ENCODE measurements at places on chromosomes 12 and 14.
A peak's percentile ranks its signal among the peaks of the same experiment; 100 is the strongest.

DNA sequence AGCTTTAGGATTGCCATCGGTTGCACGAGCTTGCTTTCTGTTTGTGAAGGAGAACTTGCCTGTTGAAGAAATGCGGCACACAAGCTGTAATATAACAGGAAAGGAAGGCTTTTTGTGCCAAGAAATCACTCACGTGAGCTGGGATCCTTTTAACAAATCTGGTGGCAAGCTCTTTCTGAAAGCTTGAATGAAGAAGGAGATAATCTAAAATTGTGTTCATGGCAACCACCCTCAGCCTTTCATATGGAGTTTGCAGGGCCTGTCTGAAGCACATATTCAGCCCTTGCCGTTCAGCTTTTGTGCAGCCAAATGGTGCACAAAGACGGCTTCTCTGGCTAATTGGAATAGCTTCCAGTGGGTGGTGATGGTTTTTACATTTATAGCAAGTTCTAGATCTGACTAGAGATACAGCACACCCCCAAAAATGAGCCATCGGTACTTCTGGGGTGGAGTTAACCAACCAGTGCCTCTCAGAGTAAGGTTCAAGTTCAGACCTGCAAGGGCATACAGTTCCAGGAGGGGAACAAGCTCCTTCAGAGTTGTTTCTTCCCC, 107.4 kb downstream of the AEBP2 start:
- DNase-seq: no peak

- peak; percentile 34 for DNase-seq
Observed at GRCh38 chr14:81453166-81453766, 53.1 kb upstream of the STON2 start.

- DNase-seq: peak; percentile 52
Observed at GRCh38 chr12:124720681-124721500, 142.8 kb downstream of the SCARB1 start.

DNA sequence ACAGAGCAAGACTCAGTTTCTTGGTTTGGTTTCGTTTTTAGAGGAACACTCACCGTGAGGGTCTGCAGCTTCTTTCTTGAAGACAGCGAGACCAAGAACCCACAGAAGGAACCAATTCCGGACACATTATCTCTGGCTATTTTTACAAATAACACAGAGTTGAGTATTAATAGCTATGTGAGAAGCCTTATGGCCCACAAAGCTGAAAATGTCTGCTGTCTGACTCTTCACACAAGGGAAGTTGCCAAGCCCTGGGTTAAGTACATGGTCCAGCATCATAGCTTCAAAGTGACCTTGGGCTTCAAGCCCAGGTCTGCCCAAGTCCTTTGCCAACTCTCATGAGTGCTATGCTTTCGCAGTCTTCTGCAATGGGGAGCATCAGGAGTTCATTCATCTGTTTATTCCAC, 2.6 kb upstream of the LGMN start:
- no peak for DNase-seq

DNA sequence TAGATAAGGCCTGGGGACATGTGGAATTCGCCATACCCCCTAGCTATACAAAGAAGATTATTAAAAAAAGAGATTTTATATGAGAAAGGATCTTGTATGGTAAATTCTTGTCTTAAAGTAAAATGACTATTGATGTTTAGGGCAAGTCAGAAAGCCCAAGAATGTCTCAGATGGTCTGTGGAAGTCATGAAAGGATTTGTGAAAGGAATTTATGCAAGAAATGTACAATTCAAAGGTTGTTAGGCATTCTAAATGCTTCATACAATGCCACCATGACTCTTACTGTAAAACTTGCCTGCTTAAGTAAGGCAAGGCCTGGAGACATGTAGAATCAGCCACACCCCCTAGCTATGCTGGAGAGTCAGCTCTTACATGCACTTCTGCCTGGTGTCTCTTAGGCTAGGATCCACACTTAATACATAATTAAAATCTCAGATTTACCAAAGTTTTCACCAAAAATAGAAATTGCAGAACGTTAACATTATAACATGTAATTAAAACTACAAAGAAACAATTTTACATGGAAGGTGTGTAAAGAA, 8.9 kb upstream of the ETNK1 start:
- DNase-seq: no peak

GRCh38 chr14:102646615-102647014, 54.2 kb downstream of the RCOR1 start:
- no peak for DNase-seq

GRCh38 chr12:19596434-19597166, 157.3 kb downstream of the AEBP2 start:
- DNase-seq: no peak

GRCh38 chr12:24172031-24172772, 222.7 kb upstream of the SOX5 start:
- DNase-seq: peak; percentile 73

GRCh38 chr12:108446766-108447165, 68.3 kb upstream of the FICD start:
- no peak for DNase-seq

GRCh38 chr14:81472096-81472800, 61.4 kb downstream of the SEL1L start:
- DNase-seq: no peak

GRCh38 chr12:123278101-123278627, 6.5 kb upstream of the CDK2AP1 start:
- DNase-seq: no peak

- no peak for DNase-seq
Observed at GRCh38 chr12:28512406-28512805, 322.1 kb downstream of the CCDC91 start.

GRCh38 chr14:90630171-90630806, 185.9 kb downstream of the TTC7B start:
- DNase-seq: no peak

- no peak for DNase-seq
Observed at GRCh38 chr12:2383325-2384028, 330.7 kb downstream of the CACNA1C start.

GRCh38 chr14:89827265-89827664, 127.3 kb downstream of the EFCAB11 start:
- no peak for DNase-seq

DNA sequence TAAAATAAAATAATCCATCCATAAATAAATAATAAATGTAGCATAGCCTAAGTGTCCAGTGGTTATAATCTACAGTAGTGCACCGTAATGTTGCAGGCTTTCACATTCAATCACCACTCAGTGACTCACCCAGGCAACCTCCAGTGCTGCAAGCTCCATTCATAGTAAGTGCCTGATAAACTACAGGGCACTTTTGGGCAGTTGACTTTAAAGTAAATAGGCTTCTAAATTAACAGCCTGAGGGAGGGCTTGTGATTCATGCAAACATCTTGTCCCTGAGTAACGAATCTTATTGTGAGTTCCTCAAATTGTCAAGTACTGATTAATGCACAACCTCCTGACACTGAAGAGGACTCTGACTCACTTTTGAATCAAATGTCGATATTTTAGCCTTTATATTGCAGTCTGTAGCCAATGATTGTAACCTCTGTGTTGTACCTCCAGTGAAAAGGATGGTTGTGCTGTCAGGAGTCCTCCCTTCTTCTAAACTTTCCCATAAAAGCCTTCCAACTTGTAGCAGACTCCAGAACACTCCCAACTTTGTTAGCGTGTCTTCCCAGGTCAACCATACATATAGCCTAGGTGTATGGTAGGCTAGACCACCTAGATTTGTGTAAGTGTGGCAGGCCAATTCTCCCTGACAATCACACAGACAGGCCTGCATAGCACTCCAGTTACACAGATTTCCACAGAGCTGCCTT, 55.0 kb upstream of the BICD1 start:
- peak; percentile 65 for DNase-seq

- DNase-seq: no peak
Observed at GRCh38 chr14:95184413-95184790, 27.1 kb upstream of the DICER1 start.

DNA sequence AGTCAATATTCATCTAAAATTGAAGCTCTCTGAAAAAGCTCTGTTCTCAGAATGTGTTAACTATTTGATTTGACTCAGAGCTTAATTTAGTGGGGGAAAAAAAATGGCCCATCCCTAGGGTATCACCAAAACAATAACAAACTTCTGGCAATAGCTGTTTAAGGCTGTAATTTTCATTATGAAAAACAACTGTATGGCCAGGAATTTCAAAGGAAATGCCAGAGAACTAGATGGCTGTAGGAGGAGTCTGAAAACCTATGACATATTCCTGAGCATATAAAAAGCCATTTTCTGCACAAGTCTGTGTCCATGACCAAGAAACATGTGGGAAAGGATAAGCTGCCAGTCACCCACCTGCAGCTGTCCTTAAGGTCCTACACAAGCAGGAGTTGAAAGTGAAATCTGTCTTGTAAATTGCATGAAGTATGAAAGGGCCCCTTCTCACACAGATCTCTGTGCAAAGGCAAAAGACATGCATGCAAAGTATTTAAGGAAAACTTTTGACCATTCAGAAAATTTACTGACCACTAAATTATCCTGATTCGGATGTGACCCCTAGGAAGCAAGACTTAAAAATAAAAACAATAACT, 299.1 kb downstream of the BTG1 start:
- DNase-seq: no peak

- peak; percentile 56 for DNase-seq
Observed at GRCh38 chr12:14185427-14186192, 179.9 kb upstream of the ATF7IP start.

DNA sequence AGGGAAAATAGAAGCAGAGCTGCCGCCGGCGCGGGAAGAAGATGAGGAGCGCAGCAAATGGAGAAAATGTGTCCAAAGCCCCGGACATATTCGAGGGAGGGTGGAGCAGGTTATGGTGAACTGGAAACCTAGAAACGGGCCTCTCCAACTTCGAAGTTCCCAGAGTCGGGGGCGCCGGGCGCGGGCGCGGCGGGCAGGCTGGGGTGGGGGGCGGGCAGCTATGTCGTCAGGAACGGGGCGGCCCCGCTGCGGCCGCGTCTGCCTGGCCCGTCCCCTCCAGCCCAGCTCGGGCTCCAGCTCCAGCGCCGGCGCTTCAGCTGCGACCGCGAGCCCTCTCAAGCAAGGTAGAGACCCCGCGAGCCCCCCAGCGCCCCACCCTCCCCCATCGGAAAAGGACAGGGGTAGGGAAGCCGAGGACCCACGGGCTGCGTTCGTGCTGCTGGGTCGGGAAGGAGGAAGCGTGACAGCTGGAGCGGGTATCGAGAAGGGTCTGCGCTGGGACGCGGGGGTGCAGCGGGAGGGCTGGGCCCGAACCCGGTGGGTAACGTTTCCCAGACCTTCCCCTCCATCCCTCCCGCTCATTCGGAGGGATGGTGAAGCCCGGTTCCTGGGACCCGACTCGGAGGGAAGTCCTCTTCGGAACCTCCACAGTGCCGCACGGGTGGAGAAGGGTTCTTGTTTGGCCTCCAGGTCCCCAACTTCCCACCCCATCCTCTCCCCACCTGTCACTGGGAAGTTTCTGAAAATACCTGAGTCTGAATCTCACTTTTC, 1.0 kb downstream of the DGKA start:
- peak; percentile 10 for DNase-seq

- DNase-seq: no peak
Observed at GRCh38 chr14:85214471-85214870, 315.5 kb upstream of the FLRT2 start.

GRCh38 chr12:107654873-107655272, 30.7 kb upstream of the PWP1 start:
- DNase-seq: no peak

DNA sequence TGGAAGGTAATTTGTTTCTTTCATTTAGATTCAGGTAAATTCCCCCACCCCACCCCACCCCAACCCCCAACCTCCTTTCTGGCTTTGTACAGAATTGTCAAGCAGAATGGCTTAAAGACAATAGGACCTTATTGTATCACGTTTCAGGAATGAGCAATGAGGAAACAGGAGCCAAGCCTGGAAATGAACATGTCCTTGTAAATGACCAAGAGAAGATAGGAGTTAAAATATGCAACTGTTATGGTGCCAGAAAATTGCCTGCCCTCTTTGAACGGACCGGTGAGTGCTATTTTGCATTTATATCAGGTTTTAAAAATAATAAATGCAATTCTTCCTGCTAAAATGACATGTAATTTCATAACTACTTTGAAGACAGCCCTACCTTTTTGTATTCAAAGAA, 141.6 kb upstream of the PELI2 start:
- no peak for DNase-seq

DNA sequence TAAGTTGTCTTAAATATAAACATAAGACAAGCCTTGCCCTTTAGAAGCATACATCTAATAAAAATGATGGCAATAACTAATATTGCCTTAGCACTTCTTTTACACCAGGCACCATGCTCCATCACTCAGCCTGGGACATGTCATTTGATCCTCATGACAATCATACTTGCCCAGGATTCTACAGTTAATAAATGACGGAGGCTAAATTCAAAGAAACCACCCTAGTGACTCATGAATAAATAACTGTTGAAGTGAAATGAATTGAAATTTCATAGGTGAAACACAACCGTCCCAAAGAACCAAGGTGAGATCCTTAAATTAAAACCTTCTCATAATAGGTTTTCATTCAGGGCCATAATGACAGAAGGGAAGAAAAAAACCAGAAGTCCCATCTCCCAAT, 89.5 kb downstream of the GRIN2B start:
- no peak for DNase-seq

DNA sequence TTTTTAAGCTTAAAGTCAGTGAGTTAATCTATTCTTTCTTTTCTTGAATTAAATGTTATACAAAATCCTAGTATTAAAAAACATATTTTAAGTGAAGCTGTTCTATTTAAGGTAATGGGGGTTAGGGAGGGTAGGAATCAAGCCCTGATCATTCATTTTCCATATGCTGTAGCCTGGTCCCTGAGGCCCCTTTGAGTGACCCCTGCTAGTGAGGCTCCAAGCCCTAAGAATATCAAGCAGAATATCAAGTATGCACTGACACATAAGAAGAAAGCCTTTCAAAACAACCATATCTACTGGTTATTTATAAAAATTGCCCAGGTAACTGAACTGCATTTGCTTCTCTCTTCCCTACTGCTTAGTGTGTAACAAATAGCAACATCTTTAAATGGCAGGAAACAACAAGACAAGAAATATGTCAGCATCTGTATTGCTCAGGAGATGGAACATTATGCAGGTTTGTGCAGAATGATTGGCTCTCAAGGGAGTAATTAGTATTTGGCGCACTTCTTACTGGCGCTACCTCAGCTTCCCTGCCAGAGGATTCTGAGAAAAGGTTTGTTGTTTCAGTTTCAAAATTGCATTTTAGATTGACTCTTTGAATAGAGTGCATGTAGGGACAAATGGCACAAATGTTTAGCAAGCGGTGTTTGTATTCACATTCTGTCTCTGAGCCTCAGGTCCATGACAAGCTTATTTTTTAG, 223.0 kb downstream of the DUSP6 start:
- no peak for DNase-seq

- no peak for DNase-seq
Observed at GRCh38 chr12:66531766-66532165, 147.1 kb downstream of the GRIP1 start.

- no peak for DNase-seq
Observed at GRCh38 chr14:85413836-85414526, 116.0 kb upstream of the FLRT2 start.

GRCh38 chr14:101235335-101236103, 325.8 kb upstream of the DIO3 start:
- DNase-seq: peak; percentile 71
